Large intestine (tissue), 12 donors: ENCODE measurements at places on chromosomes 11 and 22.

- H3K4me1 ChIP-seq, result peaks cover 5% of the 10 kb centered on the region
- H3K27ac ChIP-seq, result no peak overlapping the region
- H3K36me3 ChIP-seq, result no peaks in the 10 kb centered on the region
Measured at GRCh38 chr11:70073871-70074371, 4.2 kb upstream of the ANO1 start.

DNA sequence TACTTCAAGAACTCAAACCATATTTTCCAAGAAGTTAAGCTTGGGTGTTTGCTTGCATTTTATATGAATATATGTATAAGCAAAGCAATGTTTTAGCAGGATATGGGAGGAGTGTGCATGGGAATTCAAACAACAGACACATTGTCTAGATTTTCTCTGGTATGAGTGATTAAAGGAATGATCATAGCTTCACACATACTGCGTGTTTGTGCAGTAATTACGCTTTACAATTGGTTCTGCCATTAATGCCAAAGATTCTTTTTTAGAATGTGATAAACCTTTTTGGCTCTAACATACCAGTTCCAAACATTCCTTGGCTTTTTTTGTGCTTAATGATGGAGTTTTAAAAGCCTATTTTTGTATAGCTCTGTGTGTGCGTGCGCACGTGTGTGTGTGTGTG lies 54.0 kb downstream of the CCDC34 start:
- no peak for DNase-seq
- H3K36me3 ChIP-seq, result no peaks in the 10 kb centered on the region
- no peaks in the 10 kb centered on the region for H3K27me3 ChIP-seq
- H3K4me3 ChIP-seq, result no peak overlapping the region

DNA sequence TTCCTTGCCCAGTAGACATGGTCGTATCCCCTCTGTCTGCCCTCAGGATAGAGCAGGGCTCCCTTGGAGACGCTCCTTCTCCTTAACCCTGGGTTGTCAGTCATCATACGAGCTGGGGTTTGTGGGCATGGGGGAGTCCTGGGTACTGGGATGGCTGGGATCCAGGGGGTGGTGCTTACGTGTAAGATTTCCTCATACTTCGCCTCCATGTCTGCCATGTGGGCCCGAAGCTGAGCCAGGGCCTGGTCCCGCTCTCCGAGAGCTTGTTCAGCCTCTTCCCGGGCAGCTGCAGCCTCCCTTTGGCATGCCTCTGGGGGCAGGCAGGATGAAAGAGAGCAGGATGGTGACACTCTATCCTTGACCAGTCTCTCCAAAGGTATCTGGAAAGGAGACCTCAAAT lies 5.3 kb downstream of the NHERF4 start:
- H3K4me3 ChIP-seq, result no peak overlapping the region
- H3K27ac ChIP-seq, result no peak overlapping the region
- H3K36me3 ChIP-seq, result peaks cover 3% of the 10 kb centered on the region
- peaks cover 33% of the 10 kb centered on the region for H3K4me1 ChIP-seq
- no peak for DNase-seq

DNA sequence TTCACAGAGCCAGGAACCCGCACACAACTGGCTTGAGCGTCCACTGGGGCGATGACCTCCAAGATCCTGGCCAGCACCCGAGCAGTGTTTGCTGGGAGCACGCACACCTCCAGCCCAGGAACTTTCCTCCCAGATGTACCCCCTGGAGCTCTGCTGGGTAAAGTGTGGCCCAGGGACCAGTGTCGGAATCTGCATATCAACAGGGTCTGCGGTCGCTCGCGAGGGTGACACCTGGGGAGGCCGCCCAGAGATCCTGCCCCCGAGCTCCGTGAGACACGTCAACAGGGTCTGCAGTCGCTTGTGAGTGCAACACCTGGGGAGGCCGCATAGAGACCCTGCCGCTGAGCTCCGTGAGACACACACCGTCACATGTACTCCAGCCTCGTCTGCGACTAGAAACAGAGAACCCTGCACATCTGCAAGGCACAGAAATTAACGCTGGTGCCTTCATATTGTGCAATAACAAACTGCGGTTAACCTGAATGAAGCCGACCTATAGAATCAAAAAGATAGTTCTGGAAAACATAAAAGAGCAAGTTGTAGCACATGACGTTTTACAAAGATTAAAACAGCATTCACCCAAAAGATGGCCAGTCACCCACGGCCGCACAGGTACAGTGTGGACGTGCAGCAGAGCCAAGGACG lies 172.4 kb downstream of the BRD1 start:
- no peaks in the 10 kb centered on the region for H3K36me3 ChIP-seq
- no peak overlapping the region for H3K4me3 ChIP-seq
- H3K27ac ChIP-seq, result no peak overlapping the region
- DNase-seq, result no peak
- H3K4me1 ChIP-seq, result no peaks in the 10 kb centered on the region

DNA sequence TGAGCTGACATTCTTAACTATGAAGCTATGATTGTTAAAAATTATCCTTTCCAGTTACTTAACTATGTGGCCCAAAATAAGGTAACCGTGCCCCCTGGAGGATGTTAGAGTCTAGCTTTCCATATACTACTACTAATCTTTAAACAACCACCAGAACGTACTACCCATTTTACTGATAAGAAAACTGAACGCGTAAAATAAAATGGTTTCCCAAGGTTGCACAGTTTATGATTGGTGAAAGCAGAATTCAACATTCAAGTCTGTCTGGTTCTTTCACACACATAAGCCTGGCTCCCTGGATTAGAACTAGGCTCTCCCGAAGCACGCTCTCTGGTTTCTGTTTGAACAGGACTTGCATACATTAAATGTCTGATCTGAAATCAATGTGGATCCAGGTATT lies 437.8 kb upstream of the CCDC90B start:
- H3K27me3 ChIP-seq, result no peaks in the 10 kb centered on the region
- DNase-seq, result peak; percentile 59
- H3K27ac ChIP-seq, result peak overlapping the region; percentile 22
- no peaks in the 10 kb centered on the region for H3K36me3 ChIP-seq
- peak overlapping the region; percentile 30 for H3K4me3 ChIP-seq

- no peak for DNase-seq
- H3K27ac ChIP-seq, result no peak overlapping the region
- H3K4me1 ChIP-seq, result no peaks in the 10 kb centered on the region
- no peaks in the 10 kb centered on the region for H3K36me3 ChIP-seq
Measured at GRCh38 chr22:44526779-44527126, 28.7 kb upstream of the RTL6 start.

- no peak for DNase-seq
- H3K36me3 ChIP-seq, result no peaks in the 10 kb centered on the region
- H3K4me1 ChIP-seq, result no peaks in the 10 kb centered on the region
- no peak overlapping the region for H3K4me3 ChIP-seq
Measured at GRCh38 chr11:119450590-119451326, 27.8 kb upstream of the THY1 start.

DNA sequence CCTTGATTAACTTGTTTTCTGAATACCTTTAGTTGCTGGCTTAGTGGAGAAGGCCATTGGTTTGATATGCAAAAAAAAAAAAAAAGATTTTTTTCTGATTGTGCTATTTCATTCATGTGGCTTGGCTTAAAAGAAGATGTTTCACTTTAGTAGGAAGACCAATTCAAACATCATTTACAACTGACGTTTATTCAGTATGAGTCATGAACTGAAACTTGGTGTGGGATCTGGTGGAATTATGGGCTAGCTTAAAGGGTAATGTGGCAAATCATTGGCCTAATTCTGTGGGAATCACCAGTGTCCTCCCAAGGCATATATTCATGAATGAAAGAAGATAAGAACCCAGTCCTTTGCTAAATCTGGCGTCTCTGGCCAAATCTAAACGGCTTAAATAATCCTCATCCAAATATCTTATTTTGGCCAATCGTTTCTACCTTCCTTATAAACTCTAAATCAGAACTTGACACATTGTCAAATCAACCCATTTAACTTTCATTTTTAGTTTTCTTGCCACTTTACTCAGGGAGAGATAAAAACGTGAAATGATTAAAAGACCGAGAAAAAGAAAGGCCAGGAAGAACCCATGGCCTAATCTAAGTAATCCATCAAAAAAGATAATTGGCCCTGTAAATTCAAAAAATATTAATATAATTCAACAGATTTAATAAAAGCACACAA lies 77.0 kb downstream of the DDIAS start:
- no peak for DNase-seq
- H3K27me3 ChIP-seq, result no peaks in the 10 kb centered on the region
- H3K36me3 ChIP-seq, result peaks cover 5% of the 10 kb centered on the region
- H3K4me1 ChIP-seq, result no peaks in the 10 kb centered on the region
- H3K27ac ChIP-seq, result no peak overlapping the region

GRCh38 chr11:125102025-125102424 lies 9.4 kb downstream of the TMEM218 start:
- no peaks in the 10 kb centered on the region for H3K27me3 ChIP-seq
- peaks cover 33% of the 10 kb centered on the region for H3K36me3 ChIP-seq
- H3K4me3 ChIP-seq, result no peak overlapping the region
- H3K4me1 ChIP-seq, result no peaks in the 10 kb centered on the region
- peak overlapping the region; percentile 31 for H3K27ac ChIP-seq
- no peak for DNase-seq

DNA sequence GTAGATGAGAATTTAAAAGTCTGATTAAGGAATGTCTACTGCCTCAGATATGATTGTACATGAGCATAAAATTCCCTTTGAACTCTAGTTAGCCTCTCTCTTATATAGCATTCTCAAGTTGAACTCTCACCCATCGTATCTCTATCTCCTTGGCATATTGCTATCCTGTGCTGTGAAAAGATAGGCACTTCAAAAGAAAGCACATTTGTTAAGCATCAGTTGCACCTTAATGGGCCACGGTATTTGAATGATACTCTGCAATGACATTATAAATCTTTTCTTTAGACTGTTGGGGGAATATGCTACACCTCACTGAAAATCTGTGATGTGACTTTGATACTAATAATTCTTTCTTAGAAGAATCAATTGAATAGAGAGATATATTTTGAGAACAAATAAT lies 570.7 kb downstream of the JRKL start:
- no peak overlapping the region for H3K27ac ChIP-seq
- no peaks in the 10 kb centered on the region for H3K27me3 ChIP-seq
- DNase-seq, result no peak
- H3K4me1 ChIP-seq, result no peaks in the 10 kb centered on the region
- H3K4me3 ChIP-seq, result no peak overlapping the region

GRCh38 chr22:27065279-27065678 lies 407.9 kb downstream of the MIAT start:
- H3K4me1 ChIP-seq, result no peaks in the 10 kb centered on the region
- no peak for DNase-seq
- H3K27ac ChIP-seq, result no peak overlapping the region
- H3K27me3 ChIP-seq, result peaks cover 30% of the 10 kb centered on the region

GRCh38 chr22:26702906-26703830 lies 45.8 kb downstream of the MIAT start:
- no peak overlapping the region for H3K27ac ChIP-seq
- no peaks in the 10 kb centered on the region for H3K27me3 ChIP-seq
- no peak overlapping the region for H3K4me3 ChIP-seq
- peaks cover 24% of the 10 kb centered on the region for H3K36me3 ChIP-seq

DNA sequence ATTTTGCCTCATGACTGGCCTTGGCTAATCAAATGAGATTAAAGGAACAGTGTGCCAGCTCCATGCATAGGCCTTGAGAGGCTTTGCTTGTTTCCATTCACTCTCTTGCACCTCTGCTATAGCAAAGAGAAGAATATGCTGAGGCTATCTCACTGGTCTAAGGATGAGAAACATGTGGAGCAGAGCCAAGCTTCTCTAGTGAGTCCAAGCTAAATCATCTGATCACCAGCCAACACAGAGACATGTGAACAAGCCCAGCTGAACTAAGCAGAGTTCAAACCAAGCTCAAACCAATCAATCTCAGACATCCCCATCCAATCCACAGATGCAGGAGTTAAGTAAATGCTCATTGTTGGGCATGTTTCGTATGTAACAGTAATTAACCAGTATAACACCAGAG lies 69.4 kb upstream of the API5 start:
- no peaks in the 10 kb centered on the region for H3K4me1 ChIP-seq
- no peak overlapping the region for H3K4me3 ChIP-seq
- no peaks in the 10 kb centered on the region for H3K27me3 ChIP-seq
- H3K27ac ChIP-seq, result no peak overlapping the region

DNA sequence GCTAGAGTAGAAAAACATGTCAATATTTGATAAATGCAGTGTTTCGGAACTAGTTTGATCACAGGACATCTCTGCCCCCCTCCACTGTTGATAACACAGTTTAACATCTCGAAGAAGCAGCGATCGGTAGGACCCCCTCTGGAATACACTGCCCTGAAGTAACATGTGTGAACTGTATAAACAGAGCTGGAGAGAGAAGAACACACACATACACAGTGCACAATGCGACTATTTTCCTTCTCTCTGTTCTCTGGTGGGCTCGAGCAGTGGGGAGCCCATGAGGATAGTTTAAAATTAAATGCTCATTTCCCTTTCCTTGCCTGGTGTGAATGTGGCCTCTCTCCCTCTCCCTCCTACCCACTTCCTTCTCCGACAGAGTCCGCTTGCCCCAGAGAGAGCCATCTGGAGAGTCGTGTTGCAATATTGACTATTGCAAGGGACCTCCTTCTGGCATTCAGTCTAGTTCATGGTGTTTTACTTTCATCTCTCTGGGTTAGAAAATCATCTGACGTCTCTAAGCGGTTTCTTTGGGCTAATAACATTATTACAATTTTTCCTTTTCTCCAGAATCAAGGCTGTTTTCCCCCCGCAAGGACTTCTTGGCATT lies 51.6 kb upstream of the BARX2 start:
- DNase-seq, result peak; percentile 63
- H3K27me3 ChIP-seq, result no peaks in the 10 kb centered on the region
- peak overlapping the region; percentile 24 for H3K27ac ChIP-seq
- peaks cover 12% of the 10 kb centered on the region for H3K4me1 ChIP-seq
- H3K36me3 ChIP-seq, result no peaks in the 10 kb centered on the region
